Osteocyte (in vitro differentiated cells): ENCODE measurements at places on chromosomes 7 and 10.

DNA sequence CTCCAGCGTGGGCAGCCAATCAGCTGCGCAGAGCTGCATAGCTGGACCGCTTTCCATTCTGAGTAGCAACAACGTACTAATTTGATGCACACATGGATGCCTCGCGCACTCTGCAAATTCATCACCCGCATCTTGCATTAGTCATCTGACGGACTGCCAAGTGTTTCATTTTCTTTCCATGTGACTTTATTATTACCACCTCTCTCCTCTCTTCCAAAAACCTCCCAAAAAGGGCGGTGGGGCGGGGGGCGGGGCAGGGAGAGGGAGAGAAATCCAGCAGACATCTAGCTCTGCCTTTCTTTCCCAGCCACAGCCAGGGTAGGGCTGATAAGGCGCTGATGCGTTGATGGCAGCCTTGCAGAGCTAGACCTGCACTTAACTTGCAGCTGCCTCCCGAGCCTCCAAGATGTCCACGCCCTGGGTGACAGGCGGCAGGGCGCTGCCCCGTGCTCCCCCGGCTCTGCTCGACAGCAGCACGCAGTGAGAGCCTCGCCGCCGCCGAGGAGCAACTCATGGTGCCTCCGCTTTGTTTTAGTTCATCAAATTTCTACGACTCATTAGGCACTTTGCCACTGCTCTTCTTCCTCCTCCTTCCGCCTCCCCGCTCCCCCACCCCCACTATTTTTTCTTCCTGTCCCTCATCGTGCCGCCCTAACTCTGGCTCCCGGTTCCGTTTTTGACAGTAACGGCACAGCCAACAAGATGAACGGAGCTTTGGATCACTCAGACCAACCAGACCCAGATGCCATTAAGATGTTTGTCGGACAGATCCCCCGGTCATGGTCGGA lies 147.3 kb downstream of the CELF2 start:
- no peak for DNase-seq
- no peaks in the 10 kb centered on the region for H3K36me3 ChIP-seq
- H3K4me3 ChIP-seq = peak overlapping the region; percentile 87

DNA sequence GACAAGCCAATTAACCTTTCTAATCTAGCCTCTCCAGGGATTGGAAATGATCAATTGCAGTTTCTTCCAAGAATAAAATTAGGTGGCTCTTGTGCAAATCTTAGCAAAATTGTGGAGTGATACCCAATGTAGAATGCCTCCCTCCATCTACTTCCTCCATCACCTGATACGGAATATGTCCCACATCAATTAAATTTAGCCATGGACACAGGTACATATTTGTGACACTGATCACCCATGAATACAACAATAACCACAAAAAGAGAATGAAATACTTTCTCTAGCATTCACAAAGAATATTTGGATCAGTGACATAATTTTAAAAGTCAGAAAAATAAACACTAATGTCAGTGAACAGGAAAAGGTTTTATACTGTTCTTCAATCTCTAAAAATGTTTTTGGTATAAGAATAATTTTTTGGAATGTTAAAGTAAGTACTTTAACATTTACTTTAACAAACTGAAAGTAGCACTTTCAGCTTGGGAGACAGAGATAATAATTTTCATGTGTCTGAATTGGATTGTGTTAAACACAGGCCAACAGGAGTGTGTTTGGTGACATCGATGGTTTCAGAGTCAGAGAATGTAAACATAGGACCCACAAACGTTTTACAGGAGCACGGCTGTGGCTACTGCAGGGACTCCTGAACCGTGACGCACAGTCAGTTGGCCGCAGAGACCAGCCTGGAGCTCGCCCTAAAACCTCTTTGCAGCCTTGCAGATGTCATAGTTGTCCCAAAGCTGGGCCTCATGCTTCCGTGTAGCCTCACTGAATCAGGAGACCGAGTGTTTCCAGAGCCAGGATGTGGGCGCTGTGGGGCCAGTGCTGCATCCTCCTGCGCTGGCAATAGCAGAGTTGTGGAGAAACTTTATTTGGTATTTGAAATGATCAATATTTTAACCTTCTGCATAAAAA lies 7.2 kb downstream of the RBM20 start:
- H3K4me1 ChIP-seq = peaks cover 43% of the 10 kb centered on the region
- H3K36me3 ChIP-seq = no peaks in the 10 kb centered on the region
- H3K27ac ChIP-seq = peak overlapping the region; percentile 56
- DNase-seq = no peak

DNA sequence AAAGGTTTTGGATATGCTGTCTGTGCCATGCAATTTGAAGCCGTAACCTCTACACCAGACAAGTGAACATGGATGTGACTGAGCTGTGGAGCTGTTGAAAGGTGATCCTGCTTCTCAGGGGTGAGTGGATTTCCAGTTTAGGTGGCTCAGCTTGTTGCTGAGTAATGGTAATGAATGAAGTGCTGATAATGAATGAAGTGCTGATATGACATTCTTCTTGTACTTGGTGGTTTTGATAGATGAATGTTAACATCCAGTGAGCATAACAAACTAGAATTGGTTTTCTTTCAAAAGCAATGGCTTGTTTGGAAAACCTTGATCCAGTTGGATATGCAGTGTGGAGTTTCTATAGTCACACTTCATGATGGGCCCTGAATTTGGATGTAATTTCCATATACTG lies 89.7 kb upstream of the FZD8 start:
- no peak overlapping the region for H3K27ac ChIP-seq
- H3K36me3 ChIP-seq = peaks cover 7% of the 10 kb centered on the region
- peaks cover 17% of the 10 kb centered on the region for H3K27me3 ChIP-seq

DNA sequence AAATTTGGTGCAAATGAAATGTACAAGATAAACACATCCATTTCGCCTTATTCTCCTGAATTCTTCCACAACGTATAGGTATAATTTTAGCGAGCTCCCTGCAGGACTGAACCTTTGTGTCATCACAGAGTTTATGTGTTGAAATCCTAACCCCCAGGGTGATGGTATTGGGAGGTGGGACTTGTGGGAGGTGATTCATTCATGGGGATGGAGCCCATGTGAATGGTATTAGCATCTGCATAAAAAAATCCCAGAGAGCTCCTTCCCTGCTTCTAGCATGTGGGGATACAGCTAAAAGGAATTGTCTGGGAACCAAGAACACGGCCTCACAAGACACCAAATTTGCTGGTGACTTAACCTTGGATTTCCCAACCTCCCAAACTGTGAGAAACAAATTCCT lies 741.4 kb upstream of the VSTM2A start:
- no peaks in the 10 kb centered on the region for H3K27me3 ChIP-seq
- no peaks in the 10 kb centered on the region for H3K36me3 ChIP-seq
- DNase-seq = no peak
- no peaks in the 10 kb centered on the region for H3K4me1 ChIP-seq
- no peak overlapping the region for H3K4me3 ChIP-seq

GRCh38 chr10:123325663-123326190 lies 171.5 kb downstream of the BUB3 start:
- no peak overlapping the region for H3K4me3 ChIP-seq
- no peak overlapping the region for H3K27ac ChIP-seq
- H3K36me3 ChIP-seq = no peaks in the 10 kb centered on the region
- H3K4me1 ChIP-seq = no peaks in the 10 kb centered on the region
- DNase-seq = no peak

- DNase-seq = no peak
- H3K36me3 ChIP-seq = no peaks in the 10 kb centered on the region
- no peak overlapping the region for H3K27ac ChIP-seq
- H3K4me1 ChIP-seq = peaks cover 11% of the 10 kb centered on the region
Observed at GRCh38 chr7:151676759-151677158, 157.1 kb upstream of the RHEB start.

DNA sequence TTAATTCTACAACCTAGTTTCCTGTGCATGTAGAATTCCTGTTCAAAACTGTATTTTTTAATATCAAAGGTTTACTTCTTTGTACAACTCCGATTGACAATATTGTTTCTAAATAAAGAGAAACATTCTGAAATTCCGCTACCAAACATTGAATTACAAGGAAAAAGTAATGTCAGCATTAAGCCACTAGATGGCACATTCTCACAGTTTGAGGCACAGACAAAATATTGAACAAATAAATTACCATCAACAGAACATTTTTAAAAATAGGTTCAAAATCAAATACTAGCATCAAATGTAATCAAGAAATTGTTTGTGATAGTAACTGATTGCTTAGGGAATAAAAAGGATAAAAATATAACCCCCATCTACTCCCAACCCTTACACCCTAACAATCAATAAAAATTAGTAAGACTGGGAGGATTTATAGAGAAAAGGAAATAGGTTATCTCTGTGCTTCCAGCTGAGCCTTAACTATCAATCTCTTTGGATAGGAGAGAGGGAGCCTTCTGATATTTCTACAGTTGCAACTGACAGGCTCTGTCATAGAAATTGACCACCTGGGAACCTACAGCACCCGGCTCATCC lies 86.6 kb upstream of the C7orf33 start:
- peaks cover 7% of the 10 kb centered on the region for H3K27me3 ChIP-seq
- no peak overlapping the region for H3K4me3 ChIP-seq
- DNase-seq = no peak

GRCh38 chr7:50832744-50833143 lies 50.0 kb upstream of the GRB10 start:
- peaks cover 9% of the 10 kb centered on the region for H3K4me1 ChIP-seq
- H3K27me3 ChIP-seq = no peaks in the 10 kb centered on the region
- no peak for DNase-seq
- H3K27ac ChIP-seq = no peak overlapping the region
- H3K4me3 ChIP-seq = no peak overlapping the region
- H3K36me3 ChIP-seq = no peaks in the 10 kb centered on the region

DNA sequence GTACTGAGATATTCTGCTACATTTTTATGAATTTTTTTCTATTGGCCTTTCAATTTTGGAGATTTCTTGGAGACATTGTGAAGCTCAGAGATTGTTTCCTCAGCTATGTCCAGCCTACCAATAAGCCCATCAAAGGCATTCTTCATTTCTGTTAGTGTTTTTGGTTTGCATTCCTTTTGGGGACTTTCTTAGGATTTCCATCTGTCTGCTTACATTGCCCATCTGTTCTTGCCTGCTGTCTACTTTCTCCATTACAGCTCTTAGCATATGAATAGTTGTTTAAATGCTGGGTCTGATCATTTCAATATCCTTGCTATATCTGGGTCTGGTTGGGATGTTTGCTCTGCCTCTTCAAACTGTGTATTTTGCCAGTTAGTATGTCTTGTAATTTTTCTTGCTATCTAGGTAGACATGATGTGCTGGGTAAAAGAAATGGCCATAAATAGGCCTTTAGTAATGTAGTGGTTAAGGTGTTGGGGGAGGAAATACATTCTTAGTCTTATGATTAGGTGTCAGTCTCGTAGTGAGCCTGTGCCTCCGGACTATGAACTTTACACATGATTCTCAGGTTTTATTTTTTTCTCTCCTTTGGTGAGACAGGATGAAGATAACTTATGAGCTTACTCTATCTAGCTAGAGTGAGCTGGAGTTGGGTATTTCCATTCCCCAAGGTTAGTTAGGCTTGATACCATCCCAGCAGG lies 32.6 kb upstream of the NME8 start:
- H3K27ac ChIP-seq = no peak overlapping the region
- H3K4me1 ChIP-seq = no peaks in the 10 kb centered on the region
- H3K4me3 ChIP-seq = no peak overlapping the region
- no peaks in the 10 kb centered on the region for H3K36me3 ChIP-seq

GRCh38 chr10:541750-542371 lies 147.6 kb downstream of the DIP2C start:
- H3K27ac ChIP-seq = no peak overlapping the region
- DNase-seq = no peak
- no peaks in the 10 kb centered on the region for H3K36me3 ChIP-seq

DNA sequence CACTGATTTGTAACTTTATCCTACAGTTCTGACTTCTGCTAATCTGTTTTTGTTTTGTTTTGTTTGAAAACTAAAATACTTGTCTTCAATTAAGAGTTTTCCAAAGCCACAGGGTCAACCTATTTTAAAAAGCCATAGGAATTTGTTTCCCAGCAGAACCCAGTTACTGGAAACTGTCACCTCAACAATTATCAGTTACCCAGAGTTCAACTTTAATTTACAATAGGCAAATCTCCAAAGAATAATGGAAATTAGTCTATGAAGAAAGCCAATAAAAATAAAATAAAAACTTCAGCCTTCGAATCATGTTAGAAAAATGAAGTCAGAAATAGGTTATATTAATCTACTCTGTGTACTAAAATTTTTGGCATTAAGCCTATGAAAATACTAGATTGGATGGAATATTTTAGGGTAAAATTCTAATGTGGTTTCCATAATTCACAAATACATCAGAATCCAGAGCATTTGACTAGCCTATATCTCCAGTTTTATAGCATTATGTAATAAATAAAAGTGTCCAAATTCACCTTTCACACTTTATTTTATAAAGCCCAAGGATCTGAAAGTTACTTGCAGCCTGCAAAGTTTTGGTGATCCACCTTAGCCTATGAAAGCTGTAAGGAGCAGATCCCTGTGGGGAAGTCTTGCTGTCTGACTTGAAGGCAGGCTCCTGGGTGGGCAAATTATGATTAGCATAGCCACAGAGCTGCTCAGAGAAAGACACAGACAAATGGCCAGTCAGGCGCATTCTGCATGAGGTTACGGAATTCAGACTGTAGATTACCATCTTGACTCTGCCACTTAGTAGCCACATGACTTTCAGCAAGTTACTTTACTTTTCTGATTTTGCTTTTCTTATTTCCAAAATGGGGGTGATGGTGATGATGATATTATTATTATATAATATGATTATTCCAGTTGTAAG lies 250.0 kb upstream of the HGF start:
- DNase-seq = no peak
- no peak overlapping the region for H3K4me3 ChIP-seq
- H3K36me3 ChIP-seq = no peaks in the 10 kb centered on the region

DNA sequence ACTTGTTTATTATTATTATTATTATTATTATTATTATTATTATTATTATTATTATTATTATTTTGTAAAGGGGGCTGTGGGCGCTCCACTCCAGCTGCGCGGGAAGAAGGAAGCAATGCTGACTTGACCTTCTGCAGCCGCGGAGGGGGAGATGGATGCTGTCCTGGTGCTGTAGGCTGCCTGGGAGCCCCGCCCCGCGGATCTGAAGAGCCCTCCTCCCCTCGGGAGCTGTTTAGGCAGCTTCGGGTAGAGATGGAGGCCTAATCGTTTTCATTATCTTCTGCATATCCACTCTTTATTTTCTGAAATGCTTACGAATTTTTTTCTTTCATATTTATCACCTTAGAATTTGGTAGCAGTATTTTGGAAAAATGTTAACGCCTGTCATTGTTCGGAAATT lies 101.2 kb upstream of the KLF6 start:
- H3K27me3 ChIP-seq = no peaks in the 10 kb centered on the region
- H3K4me1 ChIP-seq = peaks cover 56% of the 10 kb centered on the region
- no peak for DNase-seq
- peak overlapping the region; percentile 42 for H3K4me3 ChIP-seq

DNA sequence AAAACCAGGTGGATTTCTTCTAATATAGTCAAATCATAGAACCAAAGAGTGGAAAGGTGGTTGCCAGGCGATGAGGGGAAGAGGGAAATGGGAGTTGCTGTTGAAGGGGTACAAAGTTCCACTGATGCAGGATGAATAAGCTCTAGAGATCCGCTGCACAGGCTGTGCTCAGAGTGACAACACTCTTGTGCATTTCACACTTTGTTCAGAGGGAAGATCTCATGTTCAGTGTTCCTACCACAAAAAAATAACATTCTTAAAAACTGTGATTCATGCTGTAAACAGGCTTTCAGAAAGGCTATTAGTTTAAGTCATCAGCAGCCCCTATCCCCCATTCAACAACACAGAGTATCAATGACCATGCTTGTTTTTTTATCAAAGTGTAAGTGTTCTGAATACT lies 213.8 kb downstream of the COBL start:
- no peak overlapping the region for H3K4me3 ChIP-seq
- peaks cover 6% of the 10 kb centered on the region for H3K36me3 ChIP-seq
- H3K27me3 ChIP-seq = peaks cover 1% of the 10 kb centered on the region
- no peak for DNase-seq
- H3K4me1 ChIP-seq = peaks cover 8% of the 10 kb centered on the region
